Hepatocyte (in vitro differentiated cells): ENCODE measurements at places on chromosomes 7 and 10. TPM values are rescaled to one million over a fixed set of nuclear protein-coding genes. Genes with fewer than 3 reads are reported as not detected.

The GDF10 gene
- polyA plus RNA-seq: 3.3 and 5.7 TPM in 2 replicates

The AKR1C1 gene
- 67.8 and 106 TPM in 2 replicates for polyA plus RNA-seq

The ZNF511 gene
- 48.5 and 56.9 TPM in 2 replicates for polyA plus RNA-seq

The PRSS37 gene
- polyA plus RNA-seq: 0.13 TPM in 1 of 2 replicates, not detected in the other

The RASSF4 gene
- polyA plus RNA-seq: 20.1 and 26.8 TPM in 2 replicates

The MMD2 gene
- not detected in 2 replicates for polyA plus RNA-seq

The PAX4 gene
- 0.65 and 0.66 TPM in 2 replicates for polyA plus RNA-seq

The EBF3 gene
- polyA plus RNA-seq: 0.15 and 0.22 TPM in 2 replicates

The DRGX gene
- not detected in 2 replicates for polyA plus RNA-seq

The PCLO gene
- polyA plus RNA-seq: 1.3 and 2.8 TPM in 2 replicates

The PDK4 gene
- 26.0 and 28.8 TPM in 2 replicates for polyA plus RNA-seq

The POU6F2 gene
- polyA plus RNA-seq: 1.3 and 1.4 TPM in 2 replicates

The GSTO2 gene
- polyA plus RNA-seq: 0.37 and 1.4 TPM in 2 replicates
